ENCODE measurements at places on chromosomes 5 and 9.

- no peak for DNase-seq
Measured at GRCh38 chr5:94748212-94748611, 129.7 kb downstream of the SLF1 start.

- DNase-seq = no peak
Measured at GRCh38 chr9:20085842-20086241, 297.0 kb upstream of the SLC24A2 start.

- DNase-seq = no peak
Measured at GRCh38 chr9:129220771-129221170, 42.7 kb upstream of the IER5L start.

DNA sequence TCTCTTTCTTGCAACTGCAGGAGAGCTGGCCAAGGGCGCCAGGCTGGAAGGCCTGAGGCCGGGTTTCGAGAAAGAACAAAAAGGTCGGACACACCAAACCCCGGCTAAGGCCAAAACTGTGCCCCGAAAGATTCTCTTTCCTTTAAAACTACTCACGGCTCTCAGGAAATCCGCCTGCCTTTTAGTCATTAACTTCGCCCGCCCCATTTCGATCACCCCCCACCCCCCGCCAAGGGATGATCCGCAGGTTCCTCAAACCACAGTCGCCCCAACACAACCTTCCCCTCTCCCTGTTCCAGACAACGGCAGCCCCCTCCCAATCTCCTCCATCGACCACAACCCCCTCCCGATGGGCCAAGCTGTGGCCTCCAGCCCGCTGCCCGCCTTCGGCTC is 536 bp downstream of the FEM1C start:
- no peak for DNase-seq

- DNase-seq = no peak
Measured at GRCh38 chr9:81827616-81828296, 100.5 kb upstream of the SPATA31D4 start.

GRCh38 chr5:58804291-58804690 is 221.4 kb downstream of the RAB3C start:
- DNase-seq = no peak

GRCh38 chr9:79257228-79257781 is 314.5 kb upstream of the TLE4 start:
- DNase-seq = no peak

Measured in activated naive CD8-positive, alpha-beta T cell treated with anti-CD3 and anti-CD28 coated beads for 36 hours (primary cell).